ENCODE measurements at places on chromosomes 5 and 9. TPM values are rescaled to one million over a fixed set of nuclear protein-coding genes. Genes with fewer than 3 reads are reported as not detected.

Gene RFESD
- 3.8 TPM for total RNA-seq

Gene SIGMAR1
- 64.1 TPM for total RNA-seq

Gene CARD9
- total RNA-seq = 15.2 TPM

- DNase-seq = no peak
- no peaks in the 10 kb centered on the region for H3K36me3 ChIP-seq
- no peaks in the 10 kb centered on the region for H3K4me1 ChIP-seq
- H3K27me3 ChIP-seq = no peaks in the 10 kb centered on the region
- no peak overlapping the region for H3K4me3 ChIP-seq
- H3K27ac ChIP-seq = no peak overlapping the region
Measured at GRCh38 chr9:103361906-103362305, 366.8 kb downstream of the CYLC2 start.

DNA sequence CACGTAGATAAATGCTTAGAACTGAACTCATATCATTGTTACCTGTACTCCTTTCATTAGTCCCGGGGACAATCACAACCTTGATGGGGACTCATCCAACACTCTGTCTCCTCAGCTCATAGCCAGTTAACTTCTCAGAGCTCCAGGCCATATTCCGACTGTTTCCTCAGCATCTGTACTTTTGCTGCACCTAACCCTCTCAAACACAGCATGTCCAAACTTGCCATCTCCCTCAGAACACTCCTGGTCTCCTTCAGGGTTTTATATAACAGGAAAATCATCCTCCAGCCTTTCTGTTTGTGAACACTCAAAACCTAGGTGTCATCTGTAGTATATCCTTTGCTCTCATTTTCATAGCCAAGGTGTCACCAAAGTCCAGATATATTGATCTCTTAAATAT lies 150.5 kb downstream of the CDH6 start:
- no peaks in the 10 kb centered on the region for H3K4me1 ChIP-seq
- no peaks in the 10 kb centered on the region for H3K36me3 ChIP-seq
- no peak overlapping the region for H3K27ac ChIP-seq
- no peaks in the 10 kb centered on the region for H3K27me3 ChIP-seq

GRCh38 chr9:127580366-127580765 lies 31.7 kb upstream of the STXBP1 start:
- no peak overlapping the region for H3K4me3 ChIP-seq
- no peak overlapping the region for H3K27ac ChIP-seq
- no peak for DNase-seq
- no peaks in the 10 kb centered on the region for H3K27me3 ChIP-seq
- H3K36me3 ChIP-seq = no peaks in the 10 kb centered on the region

DNA sequence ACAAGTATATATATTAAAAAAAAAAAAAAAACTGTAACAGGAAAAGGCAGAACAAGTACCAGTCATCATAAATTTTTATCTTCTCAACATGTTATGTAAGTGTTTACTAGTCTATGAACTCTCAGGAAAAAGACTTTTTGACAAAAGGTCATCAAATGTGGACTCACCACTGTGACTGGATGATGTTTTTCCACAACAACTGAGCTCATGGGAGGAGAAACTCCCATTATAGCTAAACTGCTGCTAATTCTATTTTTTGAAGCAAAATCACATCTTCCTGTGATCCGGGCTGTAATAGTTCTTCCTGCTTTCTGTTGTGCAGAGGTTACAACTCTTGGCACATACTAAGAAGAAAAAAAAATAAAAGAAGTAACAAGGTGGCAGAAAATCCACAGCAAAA lies 39.6 kb downstream of the POC5 start:
- H3K27me3 ChIP-seq = no peaks in the 10 kb centered on the region
- H3K4me1 ChIP-seq = peaks cover 2% of the 10 kb centered on the region
- no peak overlapping the region for H3K4me3 ChIP-seq
- H3K36me3 ChIP-seq = peaks cover 4% of the 10 kb centered on the region
- no peak for DNase-seq

DNA sequence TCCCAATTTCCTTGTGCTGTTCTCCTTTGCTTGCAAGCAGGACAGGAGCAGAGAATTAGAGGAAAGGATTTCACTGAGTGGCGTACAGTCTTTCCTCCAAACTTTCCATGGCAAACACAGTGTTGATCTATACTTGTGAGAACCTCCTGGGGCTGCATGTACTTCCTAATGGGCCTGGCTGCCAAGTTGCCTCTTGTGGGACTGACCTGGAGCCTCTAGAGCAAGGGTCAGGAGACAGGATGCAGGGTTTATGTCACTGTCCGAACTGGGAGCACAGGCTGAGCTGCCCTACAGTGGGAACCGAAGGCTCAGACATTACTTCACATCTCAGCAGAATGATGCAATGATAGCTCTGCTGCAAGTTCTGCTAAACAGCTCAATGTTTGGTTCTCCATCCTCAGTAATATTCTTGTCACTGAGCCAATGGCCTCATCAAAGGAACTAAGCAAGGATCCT lies 102.3 kb downstream of the ENC1 start:
- H3K4me3 ChIP-seq = no peak overlapping the region
- H3K27me3 ChIP-seq = no peaks in the 10 kb centered on the region
- DNase-seq = peak; percentile 44
- H3K27ac ChIP-seq = peak overlapping the region; percentile 57

GRCh38 chr9:95080961-95081647 lies 236.4 kb downstream of the FANCC start:
- DNase-seq = no peak
- no peaks in the 10 kb centered on the region for H3K27me3 ChIP-seq
- H3K36me3 ChIP-seq = peaks cover 37% of the 10 kb centered on the region

- H3K27ac ChIP-seq = no peak overlapping the region
- H3K4me1 ChIP-seq = peaks cover 5% of the 10 kb centered on the region
- no peaks in the 10 kb centered on the region for H3K36me3 ChIP-seq
- DNase-seq = no peak
Measured at GRCh38 chr5:167413506-167413905, 877.9 kb upstream of the WWC1 start.

GRCh38 chr9:86637515-86637914 lies 283.3 kb upstream of the TUT7 start:
- no peak overlapping the region for H3K4me3 ChIP-seq

DNA sequence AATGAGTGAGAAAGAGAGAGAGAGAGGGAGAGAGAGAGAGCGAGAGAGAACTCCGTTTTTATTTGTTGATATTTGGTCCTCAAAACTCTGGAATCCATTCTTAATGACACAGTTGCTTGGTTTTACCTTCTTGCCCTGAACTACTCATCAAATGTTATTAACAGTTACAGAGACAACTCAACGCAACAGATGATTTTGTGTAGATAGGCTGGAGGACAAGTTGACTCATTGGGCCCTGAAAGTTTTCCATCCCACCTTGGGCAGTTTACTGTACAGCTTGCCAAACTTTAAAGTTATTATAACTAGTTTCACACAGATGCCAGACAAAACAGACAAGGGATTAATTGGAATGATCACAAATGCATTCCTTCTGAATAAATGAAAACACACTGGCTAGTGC lies 339.9 kb downstream of the ARL15 start:
- H3K4me1 ChIP-seq = peaks cover 6% of the 10 kb centered on the region
- no peak overlapping the region for H3K4me3 ChIP-seq
- H3K27ac ChIP-seq = no peak overlapping the region

- DNase-seq = no peak
- no peaks in the 10 kb centered on the region for H3K36me3 ChIP-seq
- H3K27me3 ChIP-seq = no peaks in the 10 kb centered on the region
Measured at GRCh38 chr5:151214614-151215545, 9.0 kb downstream of the CCDC69 start.
